Activated T-helper 2 cell treated with anti-CD3 and anti-CD28 coated beads, Interferon-gamma antibody, Interleukin-2, Interleukin-4, amounts not matched to agents 10 μg/mL and 5 μg/mL and 100 μg/mL, durations not matched to agents 14 hours and 24 hours and 36 hours (primary cell): ENCODE measurements at places on chromosomes 11 and 22. TPM values are rescaled to one million over a fixed set of nuclear protein-coding genes. Genes with fewer than 3 reads are reported as not detected.

- DNase-seq, result no peak
Observed at GRCh38 chr11:110272919-110273318, 23.5 kb downstream of the RDX start.

GRCh38 chr11:115425816-115426215, 78.4 kb downstream of the CADM1 start:
- DNase-seq, result no peak

- peak; percentile 51 for DNase-seq
Observed at GRCh38 chr22:32050678-32051515, 7.8 kb downstream of the SLC5A1 start.

DNA sequence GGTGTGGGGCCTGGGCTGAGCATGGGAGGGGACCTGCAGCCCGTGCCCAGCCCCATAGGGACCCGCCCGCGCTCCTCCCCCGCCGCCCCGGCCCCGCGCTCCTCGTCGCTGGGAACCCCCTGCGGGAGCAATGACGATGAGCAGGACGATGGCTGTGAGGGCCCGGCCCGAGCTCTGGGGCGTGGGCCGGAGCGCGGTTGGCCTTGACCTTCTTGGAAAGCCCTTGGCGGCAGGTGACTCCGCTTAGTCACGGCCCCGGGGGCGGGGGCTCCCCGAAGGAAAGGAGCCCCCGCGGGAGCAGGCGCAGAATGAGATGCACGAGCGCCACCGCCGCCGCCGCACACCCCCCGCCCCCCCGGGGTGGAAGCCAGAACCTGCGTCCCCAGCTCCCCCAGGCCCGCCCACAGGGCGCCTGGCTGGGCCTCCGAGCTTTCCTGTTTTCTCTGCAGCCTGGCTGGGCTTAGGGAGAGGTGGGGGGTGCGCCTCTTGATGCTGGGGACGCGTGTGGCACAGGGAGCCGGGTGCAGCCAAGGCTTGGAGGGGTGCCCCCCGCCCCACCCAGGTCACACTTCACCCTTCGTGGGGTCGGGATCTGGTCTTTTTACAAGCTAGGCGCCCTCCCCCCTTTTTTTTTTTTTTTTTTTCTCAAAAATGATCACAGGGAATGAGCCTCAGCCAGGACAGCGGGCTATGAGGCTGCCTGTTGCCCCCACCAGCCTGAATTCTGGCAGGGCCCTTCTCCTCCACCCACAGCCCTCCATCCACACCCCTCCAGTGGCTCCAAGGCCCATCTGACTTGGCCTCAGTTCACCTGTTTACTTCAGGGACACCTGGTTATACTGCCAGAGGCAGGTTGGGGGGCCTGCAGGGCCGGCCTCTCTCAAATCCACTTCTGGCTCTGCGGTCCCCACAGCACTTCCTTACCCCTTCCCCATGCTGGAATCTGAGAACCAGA, 17.9 kb downstream of the CRELD2 start:
- DNase-seq, result peak; percentile 90

DNA sequence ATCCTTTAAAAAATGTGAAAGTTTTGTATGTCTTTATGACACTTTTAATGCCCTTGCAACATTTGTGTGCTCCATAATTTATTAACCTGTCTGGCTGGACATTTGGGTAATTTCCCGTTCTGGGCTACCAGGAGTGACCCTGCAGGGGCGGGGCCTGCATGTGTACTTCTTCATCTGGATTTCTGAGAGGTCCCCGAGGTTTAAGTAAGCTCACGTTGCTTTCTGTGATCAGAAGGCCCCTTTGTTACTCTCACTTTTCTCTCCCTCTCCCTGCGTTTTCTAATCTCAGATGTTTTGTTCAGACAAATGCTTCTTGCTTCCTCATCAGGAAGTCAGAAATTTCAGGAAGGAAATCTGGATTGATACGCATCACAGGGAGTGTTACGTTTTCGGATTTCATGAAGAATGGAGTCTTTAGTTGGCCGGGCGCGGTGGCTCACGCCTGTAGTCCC, 78.9 kb upstream of the CRYBB3 start:
- DNase-seq, result no peak

DNA sequence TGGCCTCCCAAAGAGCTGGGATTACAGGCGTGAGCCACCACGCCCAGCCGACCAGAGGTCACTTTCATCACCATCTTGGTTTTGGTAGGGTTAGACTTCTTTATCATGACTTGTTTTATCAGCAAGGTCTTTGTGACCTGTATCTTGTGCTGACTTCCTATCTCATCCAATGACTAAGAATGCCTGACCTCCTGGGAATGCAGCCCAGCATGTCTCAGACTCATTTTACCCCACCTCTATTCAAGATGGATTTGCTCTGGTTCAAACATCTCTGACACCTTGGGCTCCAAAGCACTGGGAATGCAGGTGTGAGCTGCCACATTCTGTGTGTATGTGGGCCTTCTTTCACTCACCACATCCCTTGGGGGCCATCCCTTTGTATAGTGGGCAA, 5.1 kb upstream of the TALDO1 start:
- DNase-seq, result no peak

- DNase-seq, result no peak
Observed at GRCh38 chr22:19103880-19104821, 18.1 kb downstream of the DGCR2 start.

DNA sequence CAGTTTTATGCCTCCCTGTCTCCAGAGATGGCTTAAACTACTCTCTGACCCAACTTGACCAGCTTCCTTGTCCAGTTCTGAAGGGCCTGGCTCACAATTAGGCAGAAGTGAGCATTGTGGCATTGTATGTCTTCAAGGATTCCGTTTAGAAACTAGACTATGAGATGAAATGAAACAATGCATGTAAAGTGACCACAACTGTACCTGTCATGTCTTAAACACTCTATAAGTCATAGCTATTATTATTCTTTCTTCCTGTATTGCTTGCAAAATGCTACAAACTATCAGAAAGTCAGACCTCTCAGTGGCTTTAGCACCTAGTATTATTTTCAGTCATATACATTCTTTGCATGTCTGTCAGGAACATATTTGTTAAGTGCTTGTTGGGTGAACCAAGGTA, 127.9 kb upstream of the MTMR2 start:
- DNase-seq, result no peak

DNA sequence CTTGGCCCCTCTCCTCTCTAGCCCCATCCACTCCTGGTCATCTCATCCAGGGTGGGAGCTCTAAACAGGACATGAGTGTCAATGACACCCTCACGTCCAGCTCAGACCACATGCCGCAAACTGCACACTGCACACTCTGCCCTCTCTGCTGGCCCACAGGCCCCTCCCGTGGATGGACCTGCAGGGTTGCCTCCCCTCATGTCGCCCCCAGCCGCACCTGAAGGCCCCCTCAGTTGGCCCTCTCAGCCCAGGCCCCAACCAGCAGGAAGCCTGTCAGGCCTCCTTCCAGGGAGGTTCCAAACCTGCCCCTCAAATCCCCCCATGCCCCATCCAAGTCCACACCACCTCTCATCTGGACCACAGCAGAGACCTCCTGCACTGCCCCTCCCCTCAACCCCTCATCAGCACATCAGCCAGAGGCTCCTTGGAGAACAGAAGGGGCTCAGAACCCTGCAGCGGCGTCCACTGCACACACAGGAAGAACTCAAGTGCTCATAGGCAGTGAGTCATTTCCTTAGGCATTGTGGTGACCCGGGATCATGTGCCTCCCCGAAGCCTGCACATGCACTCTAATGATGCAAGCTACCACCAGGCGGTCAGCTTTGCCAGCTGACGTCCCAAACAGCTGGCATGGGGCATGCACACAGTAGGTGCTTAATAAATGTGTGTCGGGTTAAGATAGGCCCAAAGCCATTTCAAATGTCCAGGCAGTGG, 12.9 kb upstream of the CDKN1C start:
- DNase-seq, result peak; percentile 56

- no peak for DNase-seq
Observed at GRCh38 chr22:32396746-32397145, 15.3 kb downstream of the RTCB start.

GRCh38 chr11:280706-281485, 2.7 kb downstream of the NLRP6 start:
- DNase-seq, result no peak

- DNase-seq, result no peak
Observed at GRCh38 chr11:35954205-35954604, 10.3 kb downstream of the LDLRAD3 start.

DNA sequence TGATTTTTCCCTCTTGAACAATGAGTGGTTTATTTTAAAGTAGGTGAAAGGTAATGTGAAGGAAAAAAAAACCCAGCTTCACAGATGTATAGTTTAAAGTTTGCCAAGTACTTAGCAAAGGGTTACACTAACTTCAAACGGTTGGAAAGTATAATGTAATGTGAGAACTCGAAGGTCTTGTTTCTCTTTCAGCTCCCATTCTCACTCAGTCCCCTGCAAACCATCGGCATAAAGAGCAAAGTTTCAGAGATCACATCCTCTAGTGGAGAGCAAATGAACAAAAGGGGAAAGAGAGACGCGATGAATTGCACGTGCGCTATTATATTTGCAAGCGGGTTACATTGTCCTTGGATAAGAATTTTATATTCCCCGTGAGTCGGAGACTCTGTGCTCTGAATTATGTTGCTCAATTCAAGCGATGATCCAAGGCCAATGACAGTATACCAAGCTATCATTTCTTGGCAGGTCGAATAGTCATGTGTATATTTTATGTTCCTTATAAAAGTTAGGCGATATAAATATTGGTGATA, 37.6 kb upstream of the BIRC3 start:
- no peak for DNase-seq

- DNase-seq, result no peak
Observed at GRCh38 chr22:27382947-27383346, 418.6 kb downstream of the MN1 start.

- no peak for DNase-seq
Observed at GRCh38 chr11:103202048-103202651, 92.9 kb downstream of the DYNC2H1 start.

CTSF gene
- total RNA-seq, result 0.73 and 0.85 TPM in 2 replicates

FRMD8 gene
- total RNA-seq, result 39.7 and 39.8 TPM in 2 replicates

PLA2G3 gene
- not detected in 2 replicates for total RNA-seq

OR52J3 gene
- total RNA-seq, result not detected in 2 replicates

GGTLC2 gene
- not detected in 2 replicates for total RNA-seq

SLC17A6 gene
- not detected in 2 replicates for total RNA-seq

SCUBE1 gene
- total RNA-seq, result not detected in 2 replicates

TTC28 gene
- 0.82 and 1.4 TPM in 2 replicates for total RNA-seq

SMIM35 gene
- 1.7 and 1.9 TPM in 2 replicates for total RNA-seq

EIF1AD gene
- 64.5 and 65.2 TPM in 2 replicates for total RNA-seq

CARD16 gene
- total RNA-seq, result 5.2 and 5.8 TPM in 2 replicates
